Stimulated activated naive CD4-positive, alpha-beta T cell (primary cell): ENCODE measurements at places on chromosomes 5 and 9.

GRCh38 chr5:171975262-171975876 is 31.1 kb downstream of the FBXW11 start:
- DNase-seq = no peak

DNA sequence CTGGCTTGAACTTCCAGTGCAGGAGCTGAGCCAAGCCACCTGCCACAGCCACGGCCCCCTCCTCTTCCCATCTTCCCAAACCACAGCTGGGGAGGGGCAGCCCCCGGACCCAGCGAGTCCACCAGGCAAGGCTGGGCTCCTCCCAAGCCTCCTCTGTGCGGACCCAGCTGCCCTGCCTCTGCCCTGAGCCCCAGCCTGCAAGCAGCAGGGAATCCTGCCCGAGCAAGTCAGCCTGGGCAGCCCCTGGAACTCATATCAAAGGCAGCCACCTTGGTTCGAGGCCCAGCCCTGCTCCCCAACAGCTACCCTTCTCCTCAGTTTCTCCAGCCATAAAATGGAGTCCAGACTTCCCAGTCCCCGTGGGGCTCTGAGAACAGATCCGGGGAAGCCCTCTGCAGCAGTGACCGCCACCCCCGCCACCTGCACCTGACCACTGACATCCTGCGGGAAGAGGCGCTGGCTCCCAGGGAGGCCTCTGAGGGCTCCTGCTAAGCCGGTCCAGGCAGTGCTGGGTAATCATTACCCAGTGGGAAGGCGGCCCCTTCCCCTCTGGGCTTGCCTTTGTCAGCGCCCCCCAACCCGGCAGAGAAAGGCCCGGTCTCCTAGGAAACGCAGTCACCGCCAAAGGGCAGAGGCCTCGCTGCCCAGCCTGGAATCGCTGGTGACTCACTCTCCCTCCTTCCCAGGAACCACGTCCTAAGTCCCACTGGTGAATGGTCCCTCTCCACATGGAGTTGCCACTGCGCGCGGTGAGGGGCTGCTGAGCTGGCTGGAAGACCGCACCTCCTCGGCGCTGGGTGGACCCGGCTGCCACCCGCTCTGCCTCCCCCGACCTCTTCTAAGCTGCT is 1.5 kb downstream of the VAV2 start:
- no peak for DNase-seq

DNA sequence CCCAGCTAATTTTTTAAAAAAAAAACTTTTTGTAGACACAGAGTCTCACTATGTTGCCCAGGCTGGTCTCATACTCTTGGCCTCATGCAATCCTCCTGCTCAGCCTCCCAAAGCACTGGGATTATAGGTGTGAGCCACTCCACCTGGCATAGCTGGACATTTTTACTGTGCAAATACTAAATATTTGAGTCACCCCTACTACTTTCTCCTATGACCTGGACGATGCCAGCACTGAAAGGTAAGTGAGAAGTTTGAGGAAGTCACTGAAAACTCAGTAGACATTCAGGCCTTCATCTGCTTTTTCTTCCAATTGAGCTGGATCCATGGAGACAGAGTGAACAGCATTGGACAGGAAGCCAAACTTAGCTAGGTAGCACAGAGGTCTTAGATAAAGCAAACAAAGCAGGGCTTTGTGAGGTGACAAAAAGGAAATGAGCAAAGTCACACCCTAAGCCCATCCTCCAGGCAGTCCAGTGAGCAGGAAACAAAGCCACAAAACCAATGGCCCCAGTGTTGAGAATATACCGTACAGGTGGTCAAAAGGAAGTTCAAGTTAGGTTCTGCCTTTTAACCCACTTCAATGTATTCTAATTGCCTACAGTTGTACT is 192.6 kb upstream of the RASA1 start:
- DNase-seq = no peak

DNA sequence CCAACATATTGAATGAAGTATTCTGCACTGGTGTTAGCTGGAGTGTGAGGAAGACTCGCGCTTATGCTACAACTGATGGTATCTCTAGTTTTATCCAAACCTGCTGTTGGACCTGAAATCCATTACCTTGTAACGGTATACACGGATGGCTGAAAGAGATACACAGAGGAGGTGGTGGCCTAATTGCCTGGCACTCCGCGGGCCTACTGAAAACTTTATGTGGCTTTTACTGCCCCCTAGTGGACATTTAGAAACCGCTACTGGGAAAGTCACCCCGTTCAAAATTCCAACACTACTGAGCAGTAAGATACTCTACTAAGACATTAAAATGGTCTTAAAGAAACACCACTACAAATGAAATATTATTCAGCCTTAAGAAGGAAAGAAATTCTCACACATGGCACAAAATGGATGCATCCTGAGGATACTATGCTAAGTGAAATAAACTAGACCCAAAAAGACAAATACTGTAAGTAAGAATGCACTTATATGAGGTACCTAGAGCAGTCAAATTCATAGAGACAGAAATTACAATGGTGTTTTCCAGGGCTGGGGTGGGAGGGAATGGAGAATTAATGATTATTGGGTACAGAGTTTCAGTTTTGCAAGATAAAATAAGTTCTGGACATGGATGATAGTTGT is 100.4 kb downstream of the TTLL11 start:
- peak; percentile 35 for DNase-seq

DNA sequence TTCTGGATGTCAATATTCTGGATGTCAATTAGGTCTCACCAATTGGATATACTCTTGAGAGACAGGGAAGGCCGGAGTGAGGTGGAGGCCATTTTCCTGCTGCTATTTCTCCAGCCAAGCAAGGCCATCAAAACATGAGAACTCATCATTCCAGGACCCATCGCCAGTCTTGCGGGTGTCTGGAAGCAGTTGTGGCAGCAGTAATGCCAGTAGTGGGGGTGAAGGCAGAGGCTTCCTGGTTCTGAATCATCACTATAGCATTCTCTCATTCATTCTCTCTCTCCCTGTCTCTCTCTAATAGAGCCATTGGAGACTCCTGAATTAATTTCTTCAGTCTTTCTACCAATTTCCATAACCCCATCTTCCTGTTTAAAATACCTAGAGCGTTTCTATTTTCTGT is 71.8 kb downstream of the EGFLAM start:
- no peak for DNase-seq

GRCh38 chr5:159904874-159905273 is 11.4 kb upstream of the ADRA1B start:
- DNase-seq = no peak

GRCh38 chr5:1314564-1314982 is 19.7 kb upstream of the TERT start:
- no peak for DNase-seq

GRCh38 chr9:27447031-27447683 is 76.9 kb upstream of the IFNK start:
- DNase-seq = no peak

GRCh38 chr5:72503888-72504491 is 3.2 kb downstream of the ZNF366 start:
- no peak for DNase-seq

GRCh38 chr9:107711542-107711941 is 222.0 kb upstream of the KLF4 start:
- DNase-seq = no peak

- DNase-seq = no peak
These were observed 117.5 kb downstream of the BOD1 start for GRCh38 chr5:173498739-173499470.

DNA sequence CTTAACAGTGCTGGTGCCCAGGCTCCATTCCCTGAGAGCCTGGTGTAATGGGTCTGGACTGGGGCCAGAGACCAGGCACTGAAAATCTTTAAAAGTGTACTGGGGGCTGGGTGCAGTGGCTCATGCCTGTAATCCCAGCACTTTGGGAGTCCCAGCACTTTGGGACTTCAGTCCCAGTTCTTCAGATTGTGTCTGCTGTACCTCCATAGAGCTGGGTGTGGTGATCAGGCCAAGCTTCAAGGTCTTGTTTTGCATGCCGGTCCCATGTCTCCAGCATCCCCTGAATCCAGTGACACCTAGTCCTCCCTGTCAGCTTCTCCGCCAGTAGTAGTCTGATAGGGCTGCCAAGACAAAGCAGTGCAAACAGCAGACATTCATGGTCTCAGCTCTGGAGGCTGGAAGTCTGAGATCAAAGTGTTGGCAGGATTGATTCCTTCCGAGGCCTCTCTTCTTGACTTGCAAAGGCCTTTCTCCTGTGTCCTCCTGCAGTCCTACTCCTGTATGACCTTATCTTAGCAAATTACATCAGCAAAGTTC is 108.2 kb downstream of the SYK start:
- no peak for DNase-seq

- DNase-seq = no peak
These were observed 257.7 kb upstream of the KLF9 start for GRCh38 chr9:70672161-70672649.

DNA sequence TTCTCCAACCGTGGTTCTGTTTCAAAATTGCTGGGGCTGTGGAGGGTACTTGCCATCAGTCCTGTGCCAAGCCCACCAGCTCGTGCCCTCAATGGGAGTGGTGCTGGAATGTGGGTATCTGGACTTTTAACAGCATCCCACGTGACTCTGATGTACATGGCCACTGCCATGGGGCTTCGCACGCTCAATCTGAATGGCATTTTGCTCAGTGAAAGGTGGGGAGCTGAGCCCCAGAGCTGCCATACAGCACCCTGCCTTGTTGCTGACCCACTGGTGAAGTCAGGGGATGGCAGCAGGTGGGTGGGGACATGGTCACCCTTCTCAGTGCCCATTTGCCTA is 16.6 kb upstream of the SYNPO start:
- no peak for DNase-seq

DNA sequence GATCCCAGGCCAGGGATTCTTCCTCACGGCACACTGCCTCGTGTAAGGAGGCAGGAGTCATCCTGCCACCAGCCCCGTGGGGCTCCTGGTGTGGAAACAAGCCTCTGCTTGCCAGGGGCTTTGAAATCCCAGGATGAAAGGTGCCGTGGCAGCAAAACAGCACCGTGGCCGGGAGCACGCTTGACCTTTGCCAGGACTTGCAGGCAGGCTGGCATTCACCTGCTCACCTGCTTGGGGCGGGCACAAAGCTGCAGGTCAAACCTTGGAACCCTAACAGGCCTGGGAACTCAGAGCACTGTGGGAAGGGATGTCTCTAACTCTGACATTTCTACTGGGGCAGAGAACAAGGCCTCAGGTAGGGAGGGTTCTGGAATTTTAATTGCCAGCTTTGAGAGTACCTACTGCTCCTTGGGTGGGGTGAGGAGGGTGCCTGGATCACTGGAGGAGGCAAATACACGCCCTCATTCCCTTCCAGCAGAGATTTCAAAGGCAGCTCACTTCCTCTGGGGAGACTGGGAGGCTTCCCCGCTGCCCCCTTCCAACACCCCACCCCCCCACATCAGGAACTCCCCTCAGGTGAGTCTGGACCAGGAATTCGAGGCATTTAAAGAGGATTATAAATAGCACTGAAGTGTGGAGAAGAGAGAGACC is 45.6 kb upstream of the STXBP1 start:
- no peak for DNase-seq

DNA sequence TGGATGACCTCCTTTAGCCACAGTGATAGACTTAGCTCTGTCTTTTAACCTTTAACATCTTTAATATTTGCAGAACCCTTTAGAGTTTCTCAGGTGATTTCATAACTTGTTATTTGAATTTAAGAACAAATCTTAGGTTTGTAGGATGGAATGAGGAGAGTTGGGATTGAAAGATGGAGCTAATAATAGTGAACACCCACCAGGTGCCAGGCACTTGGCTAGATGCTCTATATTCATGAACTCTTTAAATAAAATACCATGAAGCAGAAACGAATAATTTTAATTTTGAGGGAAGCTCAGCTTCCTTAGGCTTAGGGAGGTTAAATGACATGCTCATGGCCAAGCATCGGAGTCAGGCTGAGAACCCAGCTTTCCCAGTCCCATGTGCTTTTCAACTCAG is 19.4 kb upstream of the CARNMT1 start:
- DNase-seq = no peak

- DNase-seq = no peak
These were observed 72.0 kb upstream of the IQGAP2 start for GRCh38 chr5:76331126-76331525.

DNA sequence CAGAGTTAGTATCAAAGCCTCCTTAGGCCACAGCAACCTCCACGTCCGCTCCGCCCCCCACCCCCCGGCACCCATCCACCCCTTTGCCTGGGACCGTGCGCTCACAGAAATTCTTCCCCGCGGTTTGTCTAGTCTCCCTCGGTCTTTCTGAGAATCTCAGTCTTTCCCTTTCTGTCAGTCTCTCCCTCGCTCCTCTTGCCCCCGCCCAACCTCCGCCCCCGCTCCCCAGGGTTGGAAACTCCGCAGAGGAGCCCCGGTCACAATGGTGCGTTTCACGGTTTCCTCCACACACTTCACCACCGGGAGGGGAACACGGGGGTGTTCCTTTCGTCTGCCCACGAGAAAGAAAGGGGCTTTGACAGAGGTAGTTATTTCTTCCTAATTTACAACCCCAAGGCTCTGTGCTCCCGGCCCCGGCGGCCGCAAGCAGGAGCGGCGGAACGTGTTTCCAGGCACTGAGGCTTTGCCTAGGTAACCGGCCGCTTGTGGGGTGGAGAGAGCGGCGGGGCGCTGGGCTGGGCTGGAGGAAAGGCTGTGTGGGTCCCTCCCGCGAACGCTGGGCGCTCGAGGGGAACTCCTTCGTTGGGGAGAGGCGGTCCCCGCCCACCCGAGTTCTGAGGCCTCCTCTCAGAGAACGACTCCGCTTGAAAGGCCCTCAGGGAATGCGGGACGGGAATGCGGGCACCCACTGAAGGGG is 2.1 kb downstream of the NR4A3 start:
- peak; percentile 71 for DNase-seq

GRCh38 chr9:116081435-116082115 is 72.0 kb upstream of the PAPPA start:
- no peak for DNase-seq

GRCh38 chr5:71564895-71565294 is 22.2 kb upstream of the MCCC2 start:
- no peak for DNase-seq

GRCh38 chr5:6251565-6252102 is 126.7 kb downstream of the MED10 start:
- DNase-seq = no peak

GRCh38 chr5:59198365-59198764 is 615.5 kb downstream of the RAB3C start:
- DNase-seq = no peak

DNA sequence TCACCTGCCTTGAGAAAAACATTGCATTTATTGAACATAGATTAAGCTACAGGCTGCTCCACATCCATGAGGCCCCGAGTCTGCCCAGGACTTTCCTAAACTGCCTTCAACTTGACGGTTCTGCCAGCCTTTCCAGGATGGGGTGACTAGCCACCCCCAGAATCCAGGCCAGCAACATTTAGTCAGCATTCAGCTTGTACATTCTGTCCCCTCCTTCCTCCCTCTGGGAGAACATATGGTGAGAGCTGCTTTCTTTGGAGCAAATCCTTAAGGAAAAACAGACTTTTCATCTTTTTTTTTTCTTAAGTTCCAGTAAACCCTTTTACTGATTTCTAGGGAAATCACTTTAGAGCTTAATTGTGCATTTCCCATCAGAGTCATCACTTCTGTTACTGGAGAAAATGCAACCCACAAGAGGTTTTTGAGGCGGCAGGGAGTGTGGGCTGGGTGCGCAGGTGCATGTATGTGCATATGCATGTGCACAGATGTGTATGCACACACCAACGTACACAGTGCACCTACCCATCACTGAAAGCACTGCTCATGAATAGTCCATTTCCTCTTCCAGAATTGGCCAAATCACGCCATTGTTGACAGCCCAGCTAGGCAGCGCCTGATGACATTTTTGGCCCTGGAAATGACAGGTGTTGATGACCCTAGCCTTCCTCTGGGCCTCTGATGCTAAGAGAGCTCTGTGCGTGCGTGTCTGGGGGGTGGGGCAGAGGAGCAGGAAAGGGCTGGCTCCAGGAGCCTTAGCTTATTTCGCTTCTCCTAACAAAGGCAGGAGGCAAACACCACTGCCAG is 145.6 kb downstream of the HSD17B3 start:
- no peak for DNase-seq

GRCh38 chr5:14749579-14750101 is 85.1 kb downstream of the OTULIN start:
- DNase-seq = no peak
